ENCODE measurements at places on chromosomes 3 and 15. TPM values are rescaled to one million over a fixed set of nuclear protein-coding genes. Genes with fewer than 3 reads are reported as not detected.

Gene KLHL40
- total RNA-seq, result not detected

Gene ACOX2
- 74.3 TPM for total RNA-seq

- DNase-seq, result no peak
These were observed 587 bp downstream of the WDR49 start for GRCh38 chr3:167653155-167653554.

DNA sequence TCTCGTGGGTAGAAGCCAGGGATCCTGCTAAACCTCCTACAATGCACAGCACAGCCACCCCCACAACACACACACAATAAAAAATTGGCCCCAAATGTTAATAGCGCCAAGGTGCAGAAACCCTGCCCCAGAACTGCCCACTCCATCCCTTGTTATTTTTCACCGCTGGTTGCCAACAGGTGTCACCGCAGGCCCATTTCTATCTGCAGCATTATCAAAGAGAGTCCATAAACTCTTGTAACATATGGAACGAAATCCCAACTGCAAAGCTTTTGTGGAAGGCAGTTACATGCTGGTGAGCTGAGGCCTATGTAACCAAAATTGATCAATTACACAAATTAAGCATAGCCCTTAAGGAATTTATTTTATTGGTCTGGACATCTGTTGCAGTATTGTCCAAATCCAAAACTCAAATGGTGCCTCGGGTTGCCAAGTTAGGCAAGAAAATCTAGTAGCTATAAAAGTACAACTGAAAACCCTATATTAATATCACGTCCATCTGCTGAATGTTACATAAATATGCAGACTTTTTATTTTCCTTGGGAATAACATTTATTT lies 66.2 kb downstream of the SAMMSON start:
- DNase-seq, result no peak

DNA sequence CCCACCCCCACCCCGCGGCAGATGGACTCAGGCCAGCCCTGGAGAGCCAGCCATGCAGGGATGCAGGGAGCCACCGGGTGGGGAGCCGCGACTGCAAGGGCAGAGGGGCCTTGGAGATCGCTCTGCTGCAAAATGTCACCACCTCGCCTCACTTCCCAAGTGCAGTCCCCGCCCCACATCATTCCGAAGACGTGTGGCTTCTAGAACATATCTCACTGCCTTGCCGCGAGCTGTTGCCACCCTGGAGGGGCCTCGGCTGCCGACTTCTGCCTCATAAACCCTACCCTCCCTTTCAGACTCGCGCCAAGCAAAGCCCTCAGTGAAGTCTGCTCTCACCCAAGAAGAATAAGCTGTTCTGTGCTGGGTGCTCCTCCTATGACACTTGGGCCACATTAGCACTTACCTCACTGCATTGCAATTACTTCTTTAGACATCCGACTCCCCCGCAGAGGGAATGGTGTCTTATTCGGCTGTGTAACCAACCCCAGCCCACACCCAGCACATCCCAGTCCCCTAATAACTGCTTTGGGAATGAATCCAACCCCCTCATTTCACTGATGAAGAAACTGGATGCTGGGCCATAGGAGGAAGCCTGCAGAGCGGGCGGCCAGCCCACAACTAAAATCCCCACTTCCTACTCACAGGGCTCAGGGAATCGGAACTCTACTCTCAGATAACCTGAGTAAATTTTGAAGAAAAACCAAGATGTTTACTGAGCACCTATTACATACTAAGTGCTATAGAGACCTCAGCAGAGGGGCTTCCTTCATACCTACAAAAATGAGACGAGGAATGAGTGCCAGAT lies 8.6 kb downstream of the TLE3 start:
- no peak for DNase-seq

Gene SPINK8
- not detected for total RNA-seq

Gene ZBED2
- total RNA-seq, result not detected

- DNase-seq, result no peak
These were observed 18.5 kb downstream of the RPL32 start for GRCh38 chr3:12822725-12823373.

GRCh38 chr3:159583662-159584061 lies 405.0 kb upstream of the IL12A start:
- no peak for DNase-seq

DNA sequence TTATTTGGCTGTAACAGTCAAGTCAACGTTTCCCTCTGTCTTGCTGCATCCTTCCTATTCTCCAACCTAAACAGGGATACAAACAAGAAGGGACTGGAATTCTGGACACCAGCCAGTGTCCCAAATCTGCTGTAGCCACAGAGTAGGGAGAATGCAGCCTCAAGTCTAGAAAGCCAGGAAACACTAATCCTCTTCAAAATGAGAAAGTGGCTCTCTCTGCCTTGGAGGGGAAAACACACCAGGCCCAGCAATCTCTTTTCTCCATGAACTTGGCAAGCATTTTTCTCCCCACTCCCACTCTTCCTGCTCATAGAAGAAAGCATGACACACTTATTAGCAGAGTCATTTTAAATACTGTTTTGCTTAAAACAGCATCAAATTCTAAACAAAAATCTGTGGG lies 781.7 kb downstream of the SQOR start:
- DNase-seq, result no peak

Gene P3H2
- total RNA-seq, result 3.7 TPM

DNA sequence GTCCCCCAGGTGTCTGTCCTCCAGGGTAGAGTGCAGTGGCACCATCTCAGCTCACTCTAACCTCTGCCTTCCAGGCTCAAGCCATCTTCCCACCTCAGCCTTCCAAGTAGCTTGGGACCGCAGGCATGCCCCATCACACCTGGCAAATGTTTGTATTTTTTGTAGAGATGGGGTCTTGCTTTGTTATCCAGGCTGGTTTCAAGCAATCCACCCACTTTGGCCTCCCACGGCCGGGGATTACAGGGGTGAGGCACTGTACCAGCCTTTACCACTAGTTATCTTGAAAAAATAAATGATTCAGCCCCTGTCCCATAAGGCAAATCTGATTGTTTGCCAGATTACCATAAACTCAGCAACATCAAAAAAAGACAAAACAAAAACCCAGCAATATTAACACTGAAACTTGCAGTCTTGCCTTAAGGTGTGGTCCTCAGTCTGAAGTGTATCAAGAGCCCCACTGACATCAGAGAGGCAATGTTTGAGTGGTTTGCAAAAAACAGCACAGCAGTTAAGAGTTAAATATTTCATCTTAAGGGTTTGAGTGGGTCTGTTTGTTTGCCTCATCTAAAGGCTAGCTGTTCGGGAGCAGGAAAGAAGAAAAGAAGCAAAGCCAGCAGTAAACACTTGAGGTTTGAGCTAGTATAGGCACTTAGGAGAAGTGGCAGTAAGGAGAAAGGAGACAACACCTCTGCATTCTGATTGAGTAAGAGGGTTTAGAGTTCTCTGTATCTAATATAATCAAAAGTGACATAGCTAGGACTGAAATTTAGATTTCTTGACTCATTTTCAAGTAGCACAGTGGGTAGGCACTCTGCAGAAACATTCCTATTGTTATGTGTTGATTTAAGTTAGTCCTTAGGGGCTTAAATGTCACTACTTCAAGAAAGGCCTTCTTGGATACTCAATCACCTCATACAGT lies 26.3 kb upstream of the EDEM1 start:
- no peak for DNase-seq

DNA sequence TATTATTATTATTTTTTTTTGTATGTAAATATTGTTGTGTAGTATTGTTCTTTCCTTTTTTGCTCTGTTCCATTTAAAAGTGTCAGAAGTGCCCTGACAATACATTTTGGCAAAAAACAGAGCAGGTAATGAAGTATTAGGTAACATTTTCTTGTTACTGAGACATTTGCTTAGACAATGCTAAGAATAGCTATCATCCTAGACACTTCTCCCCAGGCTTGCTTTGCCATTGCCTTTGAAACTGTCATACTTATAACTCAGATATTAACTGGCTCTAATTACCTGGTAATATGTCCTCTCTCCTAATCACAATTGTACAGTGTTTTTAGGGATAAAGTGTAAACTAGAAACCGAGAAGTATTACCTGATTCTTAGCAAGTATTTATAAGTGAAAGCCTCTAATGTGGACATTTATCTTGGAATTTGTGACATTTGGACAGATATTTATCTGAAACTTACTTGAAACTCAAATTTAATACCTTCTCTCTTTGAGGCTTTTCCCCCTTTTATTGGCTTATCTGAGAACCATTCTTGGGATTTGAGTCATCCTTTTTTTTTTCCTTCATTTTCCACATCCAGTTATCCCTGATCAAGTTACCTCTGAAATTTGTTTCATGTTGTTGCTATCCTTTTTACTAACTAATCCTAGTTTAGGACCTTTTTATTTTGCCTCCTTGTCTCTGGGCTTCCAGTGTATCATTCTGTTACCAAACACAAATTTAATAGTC lies 13.1 kb downstream of the ARIH1 start:
- DNase-seq, result no peak

Gene GOLGA8R
- 1.3 TPM for total RNA-seq

Gene ARL14
- total RNA-seq, result not detected

Gene TTLL13
- not detected for total RNA-seq

DNA sequence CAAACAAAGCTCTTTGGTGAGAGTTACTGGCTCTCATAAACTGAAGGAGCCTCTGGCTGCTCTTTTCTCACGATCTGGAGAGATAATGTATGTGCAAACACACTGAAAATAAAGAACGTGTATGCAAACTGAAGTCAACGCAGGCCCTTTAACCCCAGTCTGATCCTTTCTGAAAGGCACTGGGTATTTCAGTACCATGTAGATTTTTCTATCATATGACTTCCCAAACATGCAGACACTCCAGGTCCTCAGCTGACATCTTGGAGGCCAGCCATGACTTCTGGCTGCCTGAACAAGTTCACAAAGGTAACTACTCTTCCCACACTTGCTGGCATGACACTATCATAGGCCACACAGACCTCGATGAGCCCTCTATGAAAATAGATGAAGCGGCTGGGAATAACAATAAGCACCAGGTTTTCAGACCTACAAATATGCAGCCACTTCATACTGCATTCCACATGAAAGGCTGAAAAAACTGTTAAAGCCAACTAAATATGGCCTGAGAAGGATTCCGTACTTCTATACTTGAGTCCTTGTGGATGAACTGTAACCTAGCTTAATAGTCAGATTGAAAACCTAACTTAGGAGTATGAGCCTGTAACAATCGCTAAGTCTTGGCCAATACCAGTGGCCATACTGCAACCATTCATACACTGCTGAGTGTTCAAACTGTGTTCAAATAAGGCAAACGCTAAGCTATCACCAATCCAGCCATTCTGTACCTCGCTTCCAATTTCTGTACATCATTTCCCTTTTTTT lies 121.3 kb downstream of the THRB start:
- DNase-seq, result no peak

Gene GABRR3
- total RNA-seq, result not detected
